ENCODE measurements at places on chromosomes 7 and 10.

GRCh38 chr7:137820677-137821420, 25.9 kb downstream of the DGKI start:
- DNase-seq, result no peak

DNA sequence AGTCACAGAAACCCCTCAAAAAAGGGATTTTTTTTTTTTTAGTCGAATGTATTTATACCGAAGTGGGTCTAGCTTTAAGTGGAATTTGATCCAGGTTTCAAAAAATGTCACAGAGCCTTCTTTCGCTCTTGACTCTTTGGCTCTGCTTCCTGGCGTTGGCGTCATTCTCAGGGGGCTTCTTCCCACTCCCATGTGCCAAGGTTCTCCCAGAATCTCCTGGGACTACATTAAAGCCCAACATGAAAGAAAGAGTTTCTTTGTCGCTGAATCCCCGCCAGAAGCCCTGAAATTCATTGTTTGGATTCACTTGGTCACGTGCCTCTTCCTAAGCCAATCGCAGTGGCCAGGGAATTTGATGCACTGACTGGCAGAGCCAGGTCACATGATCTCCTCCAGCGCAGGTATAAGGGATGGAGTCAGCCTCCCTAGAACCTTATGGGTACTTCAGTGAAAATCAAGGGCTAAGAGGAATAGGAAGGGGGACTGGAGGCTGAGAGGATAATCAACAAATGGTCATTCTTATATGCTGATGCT, 101.2 kb downstream of the RPS24 start:
- no peak for DNase-seq

- peak; percentile 54 for DNase-seq
Measured at GRCh38 chr10:117496616-117497028, 45.9 kb upstream of the EMX2 start.

DNA sequence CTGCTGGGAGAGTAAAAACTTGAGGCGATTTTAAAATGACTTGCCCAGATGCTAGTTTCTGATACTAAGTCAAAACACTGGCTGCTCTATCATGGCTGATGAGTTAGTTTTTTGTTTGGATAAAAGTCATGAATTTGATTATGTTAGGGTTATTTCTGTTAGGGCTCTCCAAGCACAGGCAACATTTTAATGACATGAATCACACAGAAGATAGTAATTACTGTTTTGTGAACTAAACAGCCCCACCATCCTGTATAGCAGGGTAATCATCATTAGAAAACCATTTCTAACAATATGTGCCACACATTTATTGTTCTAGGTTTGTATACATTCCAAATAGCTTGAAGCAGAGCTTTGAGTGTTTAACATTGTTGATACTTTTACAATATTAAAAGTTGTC, 750.3 kb downstream of the ANKRD7 start:
- DNase-seq, result no peak

DNA sequence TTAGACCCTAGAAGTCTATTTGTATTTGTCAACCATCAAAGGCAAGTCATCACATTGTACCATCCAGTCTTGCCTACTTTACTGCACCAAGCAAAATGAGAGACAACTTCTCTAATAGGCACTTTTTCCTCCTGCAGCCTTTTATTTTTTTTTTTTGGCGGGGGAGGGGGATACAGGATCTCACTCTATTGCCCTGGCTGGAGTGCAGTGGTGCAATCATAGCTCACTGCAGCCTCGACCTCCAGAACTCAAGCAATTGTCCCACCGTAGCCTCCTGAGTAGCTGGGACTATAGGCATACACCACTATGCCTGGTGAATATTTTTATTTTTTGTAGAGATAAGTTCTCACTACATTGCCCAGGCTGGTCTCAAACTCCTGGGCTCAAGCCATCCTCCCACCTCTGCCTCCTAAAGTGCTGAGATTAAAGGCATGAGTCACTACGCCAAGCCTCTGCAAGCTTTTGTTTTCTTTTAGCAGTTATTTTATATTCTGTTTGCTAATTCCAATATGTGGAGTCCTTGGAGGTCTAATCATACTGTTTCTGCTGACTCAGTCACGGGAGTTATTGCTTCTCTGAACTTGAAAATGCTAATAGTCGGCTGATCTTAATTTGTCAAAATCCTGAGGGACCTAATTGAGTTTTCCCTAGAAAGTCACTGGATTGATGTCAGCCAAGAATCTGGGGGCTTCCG, 14.2 kb downstream of the KPNA7 start:
- DNase-seq, result no peak

DNA sequence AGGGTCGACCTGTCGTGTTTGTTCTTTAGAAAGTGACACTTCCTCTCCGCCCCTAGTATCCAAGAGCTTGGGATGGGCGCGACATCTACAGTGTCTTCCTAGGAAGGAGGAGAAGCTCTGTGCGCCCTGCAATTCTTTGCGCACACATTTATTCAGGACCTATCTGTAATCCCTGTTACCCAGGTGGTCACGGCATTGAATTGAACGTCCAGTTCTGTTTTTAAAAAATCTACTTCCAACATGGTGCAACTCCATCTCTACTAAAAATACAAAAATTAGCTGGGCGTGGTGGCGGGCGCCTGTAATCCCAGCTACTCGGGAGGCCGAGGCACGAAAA, 606 bp upstream of the LAMB1 start:
- DNase-seq, result no peak

- no peak for DNase-seq
Measured at GRCh38 chr10:821322-821721, 110.2 kb downstream of the LARP4B start.

- no peak for DNase-seq
Measured at GRCh38 chr7:105399043-105399725, 10.5 kb upstream of the SRPK2 start.
